Stimulated activated CD4-positive, alpha-beta T cell treated with anti-CD3 and anti-CD28 coated beads, Interleukin-4, amount 100 ng/mL, for 24 hours (primary cell): ENCODE measurements at places on chromosomes 11 and 22.

DNA sequence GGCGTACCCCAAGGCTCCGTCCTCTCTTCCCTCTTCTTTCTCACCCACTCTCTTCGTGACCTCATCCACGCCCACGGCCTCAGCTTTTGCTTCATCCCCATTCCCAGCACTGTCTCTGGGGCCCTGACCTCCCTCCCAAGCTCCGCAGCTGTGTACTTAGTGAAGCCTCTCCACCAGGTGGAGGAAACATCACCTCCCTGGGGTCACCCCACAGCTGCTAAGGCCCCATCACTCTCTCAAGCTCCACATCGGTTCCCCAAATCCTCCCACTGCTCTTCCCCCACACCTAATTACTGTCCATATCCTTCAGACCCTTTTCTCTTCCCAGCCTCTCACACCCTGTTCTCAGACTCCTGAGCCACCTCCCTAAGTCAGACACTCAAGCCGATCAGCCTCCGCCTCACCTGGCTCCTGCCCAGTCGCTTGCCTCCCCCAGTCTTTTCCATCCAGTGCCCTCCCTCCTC, 7.9 kb upstream of the SYT7 start:
- no peak for DNase-seq

DNA sequence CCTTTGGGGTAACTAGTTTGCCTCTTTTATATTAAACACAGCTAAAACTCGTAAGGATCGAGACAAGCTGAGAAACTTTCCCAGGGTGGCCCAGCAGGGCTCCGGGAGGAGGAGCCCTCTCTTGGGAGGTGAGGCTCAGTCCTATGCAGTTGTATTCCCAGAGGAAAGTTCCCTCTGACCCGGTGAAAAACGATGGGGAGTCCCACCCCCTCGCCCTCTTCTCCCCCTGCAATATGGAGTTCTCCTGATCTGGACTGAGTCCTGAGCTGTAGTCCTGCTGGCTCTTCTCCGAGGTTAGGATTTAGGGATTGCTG, 1.3 kb downstream of the NTM start:
- no peak for DNase-seq

DNA sequence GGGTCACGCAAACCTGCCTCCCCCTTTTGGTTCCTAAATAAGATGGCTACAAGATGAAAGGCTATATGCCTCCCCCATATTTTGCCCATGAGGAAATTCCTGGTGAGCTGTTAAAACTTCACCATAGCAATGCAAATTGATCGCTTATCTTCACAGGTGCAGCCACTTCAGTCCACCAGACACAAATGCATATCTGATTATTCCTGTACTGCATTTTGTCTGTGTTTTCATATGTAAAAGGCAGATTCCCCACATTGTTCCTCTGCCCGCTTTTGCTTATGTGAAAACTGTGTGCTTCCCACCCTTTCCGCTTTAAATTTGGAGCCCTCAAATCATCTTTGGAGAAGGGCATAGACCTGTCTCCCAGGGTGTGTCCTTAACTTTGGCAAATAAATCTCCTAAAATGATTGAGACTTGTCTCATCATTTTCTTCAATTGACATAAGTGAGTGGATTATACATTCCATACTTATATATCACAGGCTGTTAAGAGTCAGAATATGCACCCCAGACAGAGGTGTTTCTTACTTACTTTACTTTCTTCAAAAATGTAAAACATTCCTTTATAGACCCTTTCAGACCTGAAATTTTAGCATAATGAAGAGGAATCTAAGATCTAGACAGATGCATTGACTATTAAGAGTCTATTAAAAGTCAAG, 116.4 kb downstream of the CASP12 start:
- DNase-seq, result no peak

- DNase-seq, result no peak
These were observed 13.5 kb downstream of the NUMA1 start for GRCh38 chr11:72066855-72067254.

- no peak for DNase-seq
These were observed 839.2 kb downstream of the TBC1D22A start for GRCh38 chr22:47601666-47602065.

DNA sequence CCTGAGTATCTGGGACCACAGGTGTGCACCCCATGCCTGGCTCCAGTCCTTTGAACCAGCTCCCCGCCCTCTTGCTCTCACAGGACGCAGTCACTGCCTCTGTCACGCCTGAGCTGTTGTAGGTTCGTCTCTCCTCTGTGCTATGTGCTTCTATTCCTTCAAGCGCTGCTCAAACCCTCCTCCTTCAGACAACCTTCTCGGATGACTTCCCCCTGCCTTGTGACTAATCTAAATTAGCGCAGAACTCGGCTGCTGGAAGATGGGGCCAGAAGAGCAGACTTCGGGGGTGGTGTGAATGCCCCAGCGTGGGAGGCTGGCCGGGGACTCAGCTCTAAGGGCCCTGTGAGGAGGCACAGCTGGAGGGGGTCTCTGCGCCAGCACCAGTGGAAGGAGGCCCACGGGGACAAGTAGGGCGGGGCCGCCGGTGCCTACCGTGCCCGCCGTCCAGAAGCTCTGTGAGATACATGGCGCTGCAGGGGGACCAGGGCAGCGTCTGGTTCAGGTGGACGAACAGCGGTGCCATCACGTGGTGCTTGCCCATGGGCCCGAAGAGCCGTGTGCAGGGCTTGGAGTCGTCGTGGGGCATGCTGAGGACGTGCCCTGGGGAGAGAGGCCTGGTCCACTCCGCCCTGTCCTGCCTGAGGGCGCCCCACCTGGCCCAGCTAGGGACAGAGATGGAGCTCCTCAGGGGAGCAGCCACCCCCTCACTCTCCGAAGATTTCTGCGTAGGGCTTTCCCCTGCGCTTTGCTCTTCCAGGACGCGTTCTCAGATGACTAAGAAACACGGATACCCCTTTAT, 12.5 kb downstream of the ADAMTS8 start:
- DNase-seq, result no peak

DNA sequence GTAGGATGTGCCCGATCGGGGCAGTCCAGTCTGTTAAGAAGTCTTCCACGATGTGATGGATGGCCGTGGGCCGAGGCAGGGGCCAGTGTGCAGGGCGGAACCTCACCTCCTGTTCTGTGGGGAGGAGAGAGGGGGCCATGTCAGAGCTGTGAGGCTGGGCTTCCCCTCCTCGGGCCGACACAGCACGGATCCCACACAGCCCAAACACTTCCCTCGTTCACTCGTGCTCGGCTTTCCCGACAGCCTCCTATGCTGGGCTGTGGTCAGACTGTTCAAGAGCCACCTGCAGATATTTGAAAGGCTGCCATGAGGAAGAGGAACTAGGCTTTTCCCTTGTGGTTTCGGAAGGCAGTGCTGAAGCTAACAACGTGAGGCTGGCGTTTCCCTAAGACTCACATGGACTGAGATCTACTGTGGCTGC, 12.3 kb upstream of the TXN2 start:
- no peak for DNase-seq

GRCh38 chr22:46842606-46843005, 80.2 kb downstream of the TBC1D22A start:
- no peak for DNase-seq

- no peak for DNase-seq
These were observed 46.8 kb downstream of the EMSY start for GRCh38 chr11:76491644-76492043.

GRCh38 chr11:111526501-111526900, 11.9 kb downstream of the HOATZ start:
- DNase-seq, result no peak

DNA sequence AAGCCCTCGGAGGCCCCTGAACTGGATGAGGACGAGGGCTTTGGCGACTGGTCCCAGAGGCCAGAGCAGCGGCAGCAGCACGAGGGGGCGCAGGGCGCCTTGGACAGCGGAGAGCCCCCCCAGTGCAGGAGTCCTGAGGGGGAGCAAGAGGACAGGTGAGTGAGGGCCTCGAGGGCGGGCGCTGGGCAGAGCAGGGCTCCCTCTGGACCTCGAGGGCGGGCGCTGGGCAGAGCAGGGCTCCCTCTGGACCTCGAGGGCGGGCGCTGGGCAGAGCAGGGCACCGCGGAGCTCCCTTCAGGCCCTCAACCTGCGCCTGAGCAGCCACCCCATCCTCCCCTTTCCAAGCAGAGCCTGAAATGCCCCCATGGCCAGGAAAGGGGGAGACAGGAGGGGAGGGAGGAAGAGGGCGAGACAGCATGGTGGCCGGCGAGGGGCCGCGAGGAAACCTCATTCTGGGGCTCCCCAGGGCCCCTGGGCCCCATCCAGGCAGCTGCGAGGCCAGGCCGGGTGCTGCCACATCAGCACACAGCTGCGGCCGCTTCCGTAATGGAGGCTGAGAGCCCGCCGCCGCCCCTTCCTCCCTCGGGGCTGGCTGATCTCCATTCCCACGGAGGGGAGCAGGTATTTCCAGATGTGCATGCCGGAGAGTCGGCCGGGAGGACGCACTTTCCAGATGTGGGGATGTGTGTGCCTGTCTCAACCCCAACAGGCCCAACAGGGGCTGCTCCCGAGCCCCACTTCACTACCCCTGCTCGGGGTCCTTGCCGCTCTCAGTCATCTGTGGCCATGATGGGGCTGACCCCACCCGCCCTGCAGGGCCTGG, 10.0 kb downstream of the PRR33 start:
- DNase-seq, result no peak

GRCh38 chr11:120028897-120029258, 109.0 kb downstream of the TRIM29 start:
- DNase-seq, result no peak

GRCh38 chr11:99693941-99694492, 673.3 kb downstream of the CNTN5 start:
- no peak for DNase-seq

DNA sequence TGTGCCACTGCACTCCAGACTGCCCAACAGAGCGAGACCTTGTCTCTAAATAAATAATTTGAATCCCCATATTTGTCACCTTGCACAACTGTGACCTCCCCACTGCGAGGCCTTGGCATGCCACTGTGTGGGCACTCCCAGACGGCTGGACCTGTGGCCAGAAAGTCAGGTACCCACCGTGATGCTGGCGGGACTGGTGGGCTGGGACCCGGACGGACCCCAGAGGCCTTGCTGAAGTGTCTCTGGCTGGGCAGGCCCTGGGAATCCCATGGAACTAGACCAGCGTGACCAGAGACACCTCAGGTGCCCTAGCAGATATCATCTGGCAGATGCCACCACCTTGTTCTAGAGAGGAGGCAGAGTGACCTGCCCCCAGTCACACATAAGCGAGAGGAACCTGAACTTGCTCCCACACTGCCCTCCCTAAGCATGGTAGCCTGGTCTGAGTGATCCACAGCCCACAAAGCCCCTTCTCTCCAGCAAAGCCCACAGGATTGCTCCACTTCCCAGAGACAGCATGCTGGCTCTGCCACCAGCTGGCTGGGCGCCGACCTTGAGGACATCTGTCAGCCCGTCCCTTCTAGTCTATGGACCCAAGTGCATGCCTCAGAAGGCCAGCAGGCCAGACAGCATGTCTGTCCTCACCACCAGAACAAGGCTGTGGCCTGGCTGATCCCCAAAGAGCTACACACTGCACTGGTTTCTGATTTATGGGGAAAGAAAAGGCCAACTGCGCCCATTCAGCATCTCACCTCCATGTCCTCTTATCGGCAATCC, 9.5 kb downstream of the MACROD1 start:
- no peak for DNase-seq

DNA sequence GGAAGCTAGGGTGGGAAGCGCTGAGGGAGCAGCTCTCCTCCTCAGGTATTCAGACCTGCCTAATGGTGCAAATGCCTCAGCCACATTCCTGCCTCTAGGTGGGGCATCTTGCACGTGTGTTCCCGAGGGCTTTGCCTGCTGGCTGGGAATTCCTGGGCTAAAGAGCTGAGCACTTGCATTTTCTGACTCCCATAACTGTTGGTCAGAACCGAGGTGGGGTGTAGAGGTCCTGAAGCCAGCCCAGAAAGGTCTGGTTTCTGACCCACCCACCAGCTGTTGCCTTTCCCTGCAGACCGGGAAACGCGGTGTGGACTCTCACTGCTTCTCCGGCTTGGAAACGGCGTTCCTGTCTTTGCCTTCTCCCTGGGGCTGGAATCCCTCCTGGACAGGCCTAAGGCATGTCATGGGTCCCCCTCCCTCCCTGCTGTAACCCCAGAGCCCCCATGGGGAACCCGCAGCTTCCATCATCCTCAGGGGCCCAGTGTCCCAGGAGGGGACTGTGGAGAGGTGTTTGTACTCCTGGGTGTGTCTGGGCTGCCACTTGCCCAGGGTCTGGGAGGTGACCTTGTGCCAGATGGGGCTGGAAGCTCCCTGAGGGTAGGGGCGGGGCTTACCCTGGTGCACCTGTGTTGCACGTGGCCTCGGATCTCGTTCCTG, 24.0 kb upstream of the SMIM38 start:
- DNase-seq, result no peak

DNA sequence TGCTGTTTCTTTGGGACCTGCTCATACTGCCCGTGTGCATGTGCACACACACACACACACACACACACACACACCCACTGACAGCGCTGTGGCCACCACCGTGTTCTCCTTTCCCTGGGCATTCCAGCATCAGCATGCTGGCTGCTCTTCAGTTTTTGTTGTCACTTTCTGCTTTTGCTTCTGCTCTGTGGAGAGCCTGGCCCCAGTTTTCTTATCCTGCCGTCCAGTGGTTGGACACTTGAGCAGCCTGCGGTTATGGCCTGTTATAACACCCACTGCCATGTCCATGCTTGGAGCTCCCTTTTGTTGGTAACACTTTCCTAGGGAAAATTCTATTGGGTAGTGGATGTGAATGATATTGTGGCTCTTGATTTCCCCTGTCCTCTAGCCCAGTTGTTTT, 83.6 kb downstream of the OSBP2 start:
- DNase-seq, result no peak

- DNase-seq, result no peak
These were observed 22.1 kb downstream of the ZNF195 start for GRCh38 chr11:3356858-3357257.

DNA sequence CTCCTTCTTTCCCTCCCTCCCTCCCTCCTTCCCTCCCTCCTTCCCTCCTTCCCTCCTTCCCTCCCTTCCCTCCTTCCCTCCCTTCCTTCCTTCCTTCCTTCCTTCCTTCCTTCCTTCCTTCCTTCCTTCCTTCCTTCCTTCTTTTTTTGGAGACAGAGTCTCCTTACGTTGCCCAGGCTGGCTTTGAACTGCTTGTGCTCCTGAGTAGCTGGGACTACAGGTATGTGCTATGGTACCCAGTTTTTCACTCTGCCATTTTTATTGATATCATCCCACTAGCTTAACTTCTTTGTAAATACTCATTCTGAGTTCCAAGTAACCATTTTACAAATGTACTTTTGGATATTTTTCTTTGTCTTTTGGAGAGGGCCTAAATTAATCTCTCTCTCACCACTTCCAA, 336.8 kb upstream of the DDI1 start:
- DNase-seq, result no peak

DNA sequence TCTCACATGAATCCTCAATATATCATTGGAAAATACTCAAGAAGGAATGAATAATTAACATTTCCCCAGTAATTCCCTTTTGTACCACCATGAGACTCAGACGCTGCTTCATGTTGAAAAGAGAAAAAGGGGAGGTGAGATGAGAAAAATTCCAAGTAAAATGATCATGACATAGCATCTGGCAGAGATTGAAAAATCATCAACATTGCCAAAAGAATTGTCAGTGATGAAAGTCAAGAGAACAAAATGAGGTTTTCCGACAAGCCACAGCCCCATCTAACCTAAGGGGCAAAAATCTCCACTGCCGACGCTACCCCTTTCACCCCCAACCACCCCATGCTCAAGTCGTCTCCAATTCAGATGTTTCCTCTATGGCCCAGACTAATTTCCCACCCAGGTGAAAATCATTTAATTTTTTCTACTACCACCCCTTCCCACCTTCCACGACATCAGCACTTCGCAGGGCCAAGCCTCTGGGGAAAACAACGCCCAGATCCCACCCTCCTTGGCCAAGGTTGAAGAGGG, 1.2 kb downstream of the RAB6A start:
- no peak for DNase-seq

GRCh38 chr11:71420455-71421241, 27.5 kb downstream of the DHCR7 start:
- DNase-seq, result no peak
